ENCODE measurements at places on chromosomes 5 and 9.

DNA sequence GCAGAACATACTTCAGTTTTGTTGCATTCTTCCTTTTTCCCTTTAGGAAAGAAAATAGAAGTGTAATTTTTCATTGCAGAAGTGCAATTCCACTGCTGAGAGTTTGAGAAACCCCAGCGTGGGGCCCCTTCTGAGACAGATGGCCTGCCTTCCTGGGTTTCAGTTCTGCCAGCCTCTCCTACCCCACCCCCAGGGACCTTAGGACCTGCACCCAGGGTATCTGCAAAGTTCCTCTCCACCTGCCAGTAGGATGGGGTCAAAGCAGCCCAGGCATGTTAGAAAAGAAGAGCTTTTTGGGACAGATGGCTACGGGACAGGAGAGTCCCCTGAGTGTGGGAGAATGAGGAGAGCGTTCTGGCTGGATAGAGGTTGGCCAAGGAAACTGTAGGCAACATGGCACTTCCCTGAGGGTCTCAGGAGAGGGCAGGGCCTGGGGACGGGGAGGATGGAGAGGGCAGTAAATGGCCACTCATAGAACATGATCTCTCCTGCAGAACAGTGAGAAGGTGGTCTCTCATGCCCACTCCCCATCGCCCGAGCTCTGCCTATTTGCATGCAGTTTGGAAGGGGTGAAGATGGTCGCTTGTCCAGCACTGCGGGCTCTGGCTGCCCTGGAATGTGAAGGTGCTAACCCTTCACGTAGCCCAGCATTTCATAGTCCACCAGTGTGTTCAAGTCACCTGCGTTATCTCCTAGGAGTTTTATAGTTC, at the start of gene TIFAB:
Gene TIFAB (minus strand): TSS at position 31 of the 710 bp plus-strand sequence. CDS start 2,412 bp downstream, outside the sequence.
- DNase-seq: no peak

- no peak for DNase-seq
Observed at GRCh38 chr9:132919614-132920268, 24.7 kb downstream of the TSC1 start.

- DNase-seq: no peak
Observed at GRCh38 chr9:126705767-126706697, 92.3 kb downstream of the LMX1B start.

GRCh38 chr9:83456226-83456625, 82.0 kb downstream of the FRMD3 start:
- no peak for DNase-seq

GRCh38 chr5:138460032-138460693, 5.1 kb upstream of the EGR1 start:
- no peak for DNase-seq

DNA sequence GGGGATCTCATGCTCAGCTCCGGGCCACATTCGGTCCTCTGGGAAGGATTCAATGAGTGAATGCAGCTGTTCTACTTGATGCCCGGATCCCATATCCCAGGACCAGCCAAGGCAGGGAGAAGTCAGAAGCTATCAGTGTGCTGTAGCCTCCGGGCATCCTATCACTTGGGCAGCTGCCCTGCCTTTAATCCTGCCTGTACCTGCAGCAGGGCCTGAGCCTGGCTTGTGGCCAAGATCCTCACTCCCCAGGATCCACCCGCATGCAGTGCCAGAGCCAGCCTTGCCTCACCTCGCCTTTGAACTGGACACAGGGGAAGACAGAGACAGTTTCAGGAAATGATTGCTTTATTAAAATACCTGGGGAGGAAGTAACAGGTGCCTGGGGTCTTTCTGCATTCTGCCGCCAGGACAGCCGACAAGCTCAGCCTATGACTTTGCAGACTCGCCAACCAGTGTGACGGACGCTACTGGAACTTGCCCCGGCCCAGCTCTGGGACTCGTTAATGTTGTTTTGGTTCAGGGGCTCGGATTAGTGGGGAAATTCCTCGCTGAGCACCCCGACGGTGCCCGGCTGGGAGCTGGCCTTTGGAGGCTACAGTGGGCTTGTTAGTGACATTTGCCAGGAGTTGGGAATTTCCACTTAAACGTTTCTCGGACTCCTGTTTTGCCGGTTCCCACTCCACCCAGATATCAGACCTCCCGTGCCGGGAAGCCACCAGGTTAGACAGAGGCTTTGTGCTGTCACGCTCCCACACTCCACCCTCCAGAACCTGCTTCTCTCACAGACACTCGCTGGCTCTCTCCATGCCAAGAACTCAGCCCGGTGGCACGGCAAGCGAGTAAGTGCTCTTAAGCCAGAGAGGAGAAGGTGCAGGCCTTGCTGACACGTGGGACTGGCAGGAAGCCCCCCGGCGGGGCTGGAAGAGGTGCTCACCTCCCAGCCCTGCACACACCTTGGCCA, 721 bp downstream of the PTGES start:
- no peak for DNase-seq

DNA sequence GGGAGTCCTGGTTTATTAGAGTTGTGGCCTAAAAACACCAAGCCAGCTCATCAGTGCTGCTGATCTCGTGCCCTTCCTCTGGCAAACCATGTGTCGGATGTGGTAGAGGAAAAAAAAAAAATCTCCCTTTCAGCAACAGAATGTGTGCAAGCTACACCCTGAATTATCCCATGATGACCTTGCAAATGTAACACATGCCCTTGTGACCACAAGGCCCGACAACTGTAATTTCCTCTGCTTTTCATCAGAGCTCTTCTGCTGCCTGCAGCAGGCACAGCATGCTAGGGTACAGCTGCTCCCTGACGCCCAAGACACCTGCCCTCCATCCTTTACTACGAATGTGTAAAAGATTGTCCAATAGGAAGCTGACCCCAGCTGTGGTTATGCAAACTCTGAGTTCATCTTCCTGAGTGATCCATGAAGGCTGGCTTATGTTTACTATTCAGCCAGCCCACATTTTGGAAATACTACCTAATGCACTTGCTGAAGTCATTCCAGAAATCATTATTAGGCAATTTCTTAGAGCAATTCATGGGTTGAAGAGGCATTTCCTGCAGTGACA, 14.6 kb upstream of the BNC2 start:
- no peak for DNase-seq

GRCh38 chr9:37632479-37632878, 18.3 kb upstream of the FRMPD1 start:
- no peak for DNase-seq

- DNase-seq: no peak
Observed at GRCh38 chr9:137160716-137161557, 8.9 kb downstream of the LRRC26 start.

- DNase-seq: no peak
Observed at GRCh38 chr9:125600194-125600593, 106.8 kb downstream of the MAPKAP1 start.

DNA sequence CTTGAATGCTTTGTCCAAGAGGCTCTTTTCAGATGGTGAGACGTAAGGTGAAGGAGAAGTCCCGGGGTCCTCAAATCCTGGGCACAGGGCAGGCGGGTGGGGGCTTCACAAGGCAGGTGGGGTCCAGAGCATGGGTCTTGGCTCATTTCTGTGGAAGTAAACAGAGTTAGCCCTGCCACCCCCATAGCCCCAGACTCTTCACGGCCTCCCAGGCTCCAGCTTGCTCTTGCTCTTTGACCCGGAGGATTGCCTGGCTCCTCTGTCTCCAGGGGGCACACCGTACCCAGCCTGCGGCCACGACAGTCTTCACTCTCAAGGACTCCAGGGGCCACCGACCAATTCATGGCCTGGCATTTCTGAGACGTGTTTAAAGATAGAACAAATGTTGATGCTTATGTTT, 28.8 kb upstream of the POMT1 start:
- no peak for DNase-seq

DNA sequence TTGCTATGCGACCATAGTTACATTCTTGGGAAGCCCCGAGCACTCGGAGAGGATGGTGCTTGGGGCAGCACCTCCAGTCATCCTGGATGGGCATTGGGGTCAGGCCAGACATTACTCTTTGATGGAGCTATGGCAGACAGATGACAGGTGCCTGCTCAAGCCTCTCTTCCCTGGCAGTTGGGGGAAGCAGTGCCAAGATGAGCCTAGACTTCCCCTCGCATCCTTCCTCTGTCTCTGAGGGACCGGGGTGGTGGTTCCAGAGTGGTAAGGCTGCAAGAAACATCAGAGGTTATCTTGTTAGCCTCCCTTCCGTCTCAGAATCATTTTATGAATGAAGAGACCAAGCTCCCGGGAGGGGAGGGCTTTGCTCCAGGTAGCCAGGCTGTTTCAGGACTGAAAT, 2.8 kb upstream of the HMCN2 start:
- DNase-seq: no peak

- no peak for DNase-seq
Observed at GRCh38 chr9:38315085-38315595, 77.4 kb upstream of the ALDH1B1 start.

DNA sequence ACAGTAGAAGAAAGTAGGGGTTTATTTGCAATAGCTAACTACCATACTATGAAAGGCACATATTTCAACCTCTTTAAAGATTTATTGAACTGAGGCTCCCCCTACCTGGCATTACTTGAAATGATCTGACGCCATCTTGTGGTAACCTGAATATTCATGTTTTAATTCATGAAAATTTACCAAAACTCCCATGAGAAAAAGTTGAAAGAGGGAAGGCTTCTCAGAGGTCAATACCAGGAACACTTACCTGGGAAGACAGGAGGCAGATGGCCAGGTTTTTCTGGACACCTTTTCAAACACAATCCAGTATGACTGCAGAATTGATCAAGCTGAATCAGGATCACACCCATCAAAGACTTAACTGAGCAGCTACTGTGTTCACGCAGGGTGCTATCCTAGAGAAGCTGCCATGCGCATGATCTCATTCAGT, 9.4 kb downstream of the PRELID2 start:
- peak; percentile 46 for DNase-seq

Measured in left kidney (tissue), 8 donors.